ENCODE measurements at places on chromosomes 12 and 14.

GRCh38 chr14:45028107-45028626, 55.7 kb upstream of the PRPF39 start:
- no peak for DNase-seq

DNA sequence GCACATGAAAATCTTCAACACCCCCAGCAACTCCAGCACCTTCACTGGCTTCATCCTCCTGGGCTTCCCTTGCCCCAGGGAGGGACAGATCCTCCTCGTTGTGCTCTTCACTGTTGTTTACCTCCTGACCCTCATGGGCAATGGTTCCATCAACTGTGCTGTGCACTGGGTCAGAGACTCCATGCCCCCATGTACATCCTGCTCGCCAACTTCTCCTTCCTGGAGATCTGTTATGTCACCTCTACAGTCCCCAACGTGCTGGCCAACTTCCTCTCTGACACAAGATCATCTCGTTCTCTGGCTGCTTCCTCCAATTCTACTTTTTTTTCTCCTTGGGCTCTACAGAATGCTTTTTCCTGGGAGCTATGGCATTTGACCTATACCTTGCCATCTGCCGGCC, 11.5 kb upstream of the OR11G2 start:
- DNase-seq: no peak

GRCh38 chr12:68336889-68337303, 4.7 kb upstream of the MDM1 start:
- no peak for DNase-seq

- DNase-seq: no peak
Observed at GRCh38 chr12:22573181-22573580, 28.8 kb upstream of the C2CD5 start.

DNA sequence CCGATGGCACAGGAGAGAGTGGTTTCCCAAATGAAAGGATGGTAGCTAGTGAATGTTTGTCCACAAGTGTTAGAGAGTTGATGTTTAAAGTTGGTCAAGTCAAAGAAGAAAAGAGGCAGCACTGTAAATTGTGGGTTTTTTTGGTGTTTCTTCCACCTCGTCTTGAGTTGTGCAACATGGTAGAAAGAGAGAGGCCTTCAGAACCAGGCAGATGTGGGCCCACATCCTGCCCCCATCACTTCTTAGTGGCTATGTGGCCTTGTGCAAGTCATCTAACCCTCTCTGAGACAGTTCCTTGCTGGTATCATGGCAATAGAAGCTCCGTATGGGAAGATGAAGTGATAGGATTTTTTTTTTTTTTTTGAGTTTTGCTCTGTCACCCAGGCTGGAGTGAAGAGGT, 60.8 kb downstream of the NDUFA12 start:
- DNase-seq: no peak

DNA sequence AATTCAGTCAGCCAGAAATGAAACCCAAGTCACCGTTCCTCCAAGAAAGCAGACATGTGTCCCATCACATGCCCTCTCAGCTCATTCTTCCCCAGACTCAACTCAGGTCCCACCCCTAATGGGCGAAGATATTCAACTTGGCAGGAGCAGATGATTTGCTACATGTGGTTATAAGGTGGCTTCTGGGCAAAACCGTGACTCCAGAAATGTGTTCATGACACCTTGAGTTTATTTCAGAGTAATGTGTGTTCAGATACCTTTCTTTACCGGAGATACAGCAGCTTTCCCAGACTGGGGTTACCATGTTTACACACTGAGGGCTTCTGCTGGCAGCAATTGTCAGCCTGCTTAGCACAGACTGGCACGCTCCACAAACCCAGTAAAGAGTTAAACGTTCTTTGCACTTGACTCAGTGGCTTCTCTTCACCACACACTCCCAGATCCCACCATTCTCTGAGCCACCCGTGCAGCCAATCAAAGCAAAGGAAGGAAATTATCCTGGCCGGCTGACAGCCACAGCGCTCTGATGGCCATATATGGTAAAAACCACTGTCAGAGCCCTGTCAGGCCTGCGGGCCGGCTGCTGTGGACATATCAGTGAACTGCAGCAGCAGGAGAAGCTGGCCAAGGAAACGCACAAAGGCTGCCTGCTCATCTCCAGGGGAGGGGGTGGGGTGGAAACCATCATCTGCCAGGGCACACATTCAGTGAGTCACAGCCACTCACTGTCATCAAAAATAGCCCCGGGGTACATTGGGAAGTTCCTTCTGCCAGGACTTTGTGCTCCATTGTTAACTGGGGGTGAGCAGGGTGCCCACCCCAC, 39.9 kb downstream of the CORO1C start:
- peak; percentile 95 for DNase-seq

- no peak for DNase-seq
Observed at GRCh38 chr12:62530596-62530995, 64.0 kb downstream of the MON2 start.

DNA sequence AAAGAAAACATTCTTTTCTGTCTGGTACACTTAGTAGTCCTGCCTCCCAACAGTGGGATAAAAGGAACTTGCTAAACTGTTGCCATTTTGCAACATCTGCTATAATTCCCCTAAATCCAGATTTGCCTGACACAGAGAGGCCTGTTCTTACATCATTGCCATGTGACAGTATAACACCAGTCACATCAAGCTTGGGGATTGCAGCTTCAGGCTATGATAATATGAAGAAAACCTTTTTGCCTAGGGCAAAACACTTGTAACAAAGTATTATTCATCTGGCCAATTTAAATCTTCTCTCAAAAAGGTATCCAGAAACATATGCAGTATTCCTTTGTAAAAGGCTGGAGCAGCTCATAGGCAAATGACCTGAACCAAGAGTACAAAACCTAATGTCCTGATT, 80.9 kb upstream of the OTX2 start:
- DNase-seq: no peak

DNA sequence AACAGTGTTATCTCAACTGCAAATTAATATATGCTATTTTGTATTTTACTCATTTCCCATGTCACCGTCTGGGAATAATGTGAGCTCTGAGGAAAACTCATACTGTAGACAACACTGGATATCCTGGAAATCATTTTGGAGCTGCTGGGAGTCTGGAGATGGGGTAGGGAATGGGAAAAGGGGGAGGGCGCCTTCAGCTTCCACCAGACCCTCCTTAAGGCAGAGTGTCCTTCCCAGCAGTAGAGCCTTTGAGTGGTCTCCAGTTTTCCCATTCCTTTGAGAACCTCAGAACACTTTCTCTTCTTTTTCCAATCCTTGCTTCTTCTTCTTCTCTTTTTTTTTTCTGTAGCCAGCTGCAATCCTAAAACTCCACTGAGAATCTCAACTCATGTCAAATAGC, 5.4 kb upstream of the LRIG3 start:
- no peak for DNase-seq

- no peak for DNase-seq
Observed at GRCh38 chr14:89618330-89618708, 201.3 kb upstream of the FOXN3 start.

- DNase-seq: no peak
Observed at GRCh38 chr14:68603533-68604360, 189.1 kb downstream of the ZFP36L1 start.

DNA sequence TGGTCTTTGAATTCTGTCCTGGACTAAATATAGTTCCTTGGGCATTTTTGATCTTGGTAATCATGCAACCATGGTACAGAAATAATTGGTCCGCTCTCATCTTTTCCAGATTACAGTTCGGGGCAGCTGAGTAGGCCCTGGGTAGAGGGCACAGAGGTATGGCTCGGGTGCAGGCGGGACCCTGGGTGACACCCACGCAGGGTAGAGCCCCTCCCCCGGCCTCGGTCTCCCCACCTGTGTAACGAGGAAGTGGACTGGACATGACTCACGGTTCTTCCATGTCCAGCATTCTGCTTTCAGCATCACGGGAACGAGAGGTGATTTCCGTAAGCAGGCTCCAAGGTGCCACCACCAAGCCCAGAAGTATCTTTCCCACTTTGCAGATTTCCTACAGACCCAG, 91.0 kb upstream of the DIO3 start:
- no peak for DNase-seq

- no peak for DNase-seq
Observed at GRCh38 chr12:60042835-60043234, 447.0 kb downstream of the SLC16A7 start.

DNA sequence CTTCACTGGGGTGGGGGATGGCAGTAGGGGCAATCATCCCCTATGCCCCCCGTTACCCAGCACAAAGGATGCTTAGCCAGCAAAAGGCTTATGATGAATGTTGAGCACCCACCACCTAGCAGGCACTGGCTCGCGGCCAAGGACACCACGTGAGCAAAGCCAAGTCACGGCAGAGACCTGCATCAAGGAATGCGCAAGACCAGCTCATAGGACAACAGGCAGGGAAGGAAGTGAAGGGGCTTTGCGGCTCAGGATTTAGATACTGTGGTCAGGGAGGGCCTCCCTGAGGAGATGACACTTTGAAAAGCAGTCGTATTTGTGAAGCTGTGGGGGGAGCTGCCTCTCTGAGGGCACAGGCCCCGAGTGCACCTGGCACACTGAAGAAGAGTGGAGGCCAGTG, 32.8 kb downstream of the SH2B3 start:
- DNase-seq: no peak

DNA sequence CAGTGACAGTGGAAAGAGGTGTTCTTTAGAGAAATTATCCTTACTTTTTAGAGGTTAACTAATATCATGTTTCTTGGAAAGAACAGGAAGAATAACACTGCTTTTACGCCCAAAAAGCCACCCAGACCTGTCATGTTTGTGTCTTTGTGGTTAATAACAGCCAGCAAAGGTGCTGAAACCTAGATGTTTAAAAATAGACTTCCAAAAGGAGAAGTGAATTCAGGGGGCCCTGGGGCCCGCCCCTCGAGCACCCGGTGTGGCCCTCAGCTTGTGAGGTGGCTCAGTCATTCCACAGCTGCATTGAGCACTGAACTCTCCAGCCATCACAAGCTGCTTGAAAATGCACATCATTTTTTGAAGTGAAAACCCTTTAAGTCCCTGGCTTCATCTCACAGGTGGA, 20.8 kb upstream of the AMN start:
- no peak for DNase-seq

DNA sequence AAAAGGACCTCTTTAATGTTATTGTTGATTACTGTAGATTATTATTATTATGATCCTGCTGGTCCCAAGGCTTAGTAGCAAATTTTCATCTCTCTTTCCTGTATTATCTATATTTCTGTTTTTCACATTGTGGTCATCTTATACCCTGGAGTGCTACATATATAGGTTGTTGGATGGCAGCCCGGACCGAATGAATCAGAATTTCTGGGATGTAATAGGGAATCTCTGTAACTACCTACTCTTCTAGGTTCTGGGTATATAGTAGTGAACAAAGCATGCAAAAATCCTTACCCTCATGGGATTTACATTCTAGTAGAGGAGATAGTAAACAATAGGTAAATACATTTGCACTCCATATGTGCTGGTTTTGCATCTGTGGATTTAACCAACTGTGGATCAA, 31.4 kb downstream of the NUBPL start:
- no peak for DNase-seq

DNA sequence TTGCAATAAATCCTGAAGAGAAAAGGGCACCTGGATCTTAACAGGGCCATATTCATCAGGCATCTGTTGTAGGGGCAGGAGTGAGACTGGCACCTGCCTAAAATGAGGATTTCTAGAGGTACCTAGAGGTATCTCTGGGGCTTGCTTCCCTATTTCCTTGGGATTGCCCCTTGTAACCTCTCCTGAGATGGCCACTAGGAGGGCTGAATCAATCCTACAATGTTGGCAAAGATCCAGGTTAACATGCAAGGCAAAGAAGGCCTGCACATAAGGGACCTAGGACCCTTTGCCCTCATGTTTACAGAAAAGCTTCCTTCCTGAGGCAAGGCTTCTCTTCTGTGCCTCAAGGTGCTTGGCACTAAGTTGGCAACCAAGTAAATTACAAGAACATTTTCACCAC, 25.8 kb upstream of the CLEC4E start:
- DNase-seq: no peak

DNA sequence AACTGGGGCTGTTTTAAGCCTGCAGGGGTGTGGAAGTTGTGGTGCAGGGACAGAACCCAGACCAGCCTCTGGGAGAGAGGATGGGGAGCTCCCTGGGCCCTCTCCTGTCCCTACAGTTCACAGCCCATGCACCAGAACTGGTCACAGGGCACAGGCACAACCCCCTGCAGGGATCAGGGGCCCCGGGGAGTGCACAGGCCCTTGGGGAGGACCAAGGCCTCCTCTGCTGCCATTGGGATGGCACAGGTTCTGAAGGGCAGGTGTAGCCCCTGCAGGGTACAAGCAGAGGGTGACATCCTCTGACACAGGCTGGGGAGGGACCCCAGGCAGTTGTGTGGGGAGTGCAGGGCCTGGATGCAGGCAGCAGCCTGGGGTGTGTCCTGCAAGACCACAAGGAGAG, 66.4 kb upstream of the SFSWAP start:
- DNase-seq: no peak

- no peak for DNase-seq
Observed at GRCh38 chr12:51393676-51394545, 2.7 kb upstream of the GALNT6 start.

- no peak for DNase-seq
Observed at GRCh38 chr14:22850944-22851764, 14.8 kb downstream of the MMP14 start.

GRCh38 chr12:18629916-18630315, 107.9 kb downstream of the PLCZ1 start:
- no peak for DNase-seq

GRCh38 chr12:60415351-60415750, 819.5 kb downstream of the SLC16A7 start:
- no peak for DNase-seq

DNA sequence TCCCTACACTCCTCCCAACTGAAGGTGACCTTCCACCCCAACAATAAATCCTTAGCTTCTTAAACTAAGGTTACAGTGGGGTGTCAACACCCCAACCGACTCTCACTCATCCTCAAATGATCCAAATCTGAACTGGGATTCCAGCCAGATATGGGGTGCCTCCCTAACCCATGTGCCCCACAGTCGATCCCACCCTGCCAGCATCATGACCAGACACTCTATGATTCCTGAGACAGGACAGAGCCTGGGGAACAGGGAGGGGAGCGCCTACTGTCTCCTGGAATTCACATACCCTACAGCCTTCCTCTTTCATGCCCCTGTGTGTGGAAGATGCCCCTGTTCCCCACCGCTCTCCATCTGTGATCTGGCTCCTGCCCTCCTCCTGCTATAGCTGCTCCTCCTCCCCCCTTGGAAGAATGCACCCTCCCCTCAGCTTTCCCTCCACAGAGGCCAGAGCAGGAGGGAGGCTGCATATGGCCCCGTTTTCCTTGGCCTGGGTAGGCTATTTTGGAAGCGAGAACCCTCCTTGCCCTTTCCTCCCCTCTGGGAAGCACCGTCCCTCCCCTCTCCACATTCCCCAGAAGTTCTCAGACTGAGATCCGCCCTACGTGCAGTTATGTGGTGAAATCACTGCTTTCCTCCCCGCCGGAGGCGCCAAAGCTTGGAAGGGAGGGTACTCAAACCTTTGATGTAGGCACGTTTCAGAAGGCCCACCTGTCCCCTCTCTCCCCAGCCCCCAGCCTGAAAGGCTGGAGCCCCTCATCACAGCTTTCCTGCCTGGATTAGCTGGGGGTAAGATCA, 48.0 kb downstream of the SMUG1 start:
- DNase-seq: no peak

GRCh38 chr12:38736821-38737220, 168.6 kb downstream of the CPNE8 start:
- no peak for DNase-seq
